ENCODE measurements at places on chromosomes 1 and 21. TPM values are rescaled to one million over a fixed set of nuclear protein-coding genes. Genes with fewer than 3 reads are reported as not detected.

C1orf232 gene
- not detected for total RNA-seq

TNNT2 gene
- not detected for total RNA-seq

SYT11 gene
- total RNA-seq, result 1.7 TPM

MYBPH gene
- not detected for total RNA-seq

ETV3L gene
- not detected for total RNA-seq
